Stimulated activated CD4-positive, alpha-beta T cell treated with anti-CD3 and anti-CD28 coated beads, TNF-alpha, amount 100 ng/mL, for 48 hours (primary cell): ENCODE measurements at places on chromosomes 7 and 10.

DNA sequence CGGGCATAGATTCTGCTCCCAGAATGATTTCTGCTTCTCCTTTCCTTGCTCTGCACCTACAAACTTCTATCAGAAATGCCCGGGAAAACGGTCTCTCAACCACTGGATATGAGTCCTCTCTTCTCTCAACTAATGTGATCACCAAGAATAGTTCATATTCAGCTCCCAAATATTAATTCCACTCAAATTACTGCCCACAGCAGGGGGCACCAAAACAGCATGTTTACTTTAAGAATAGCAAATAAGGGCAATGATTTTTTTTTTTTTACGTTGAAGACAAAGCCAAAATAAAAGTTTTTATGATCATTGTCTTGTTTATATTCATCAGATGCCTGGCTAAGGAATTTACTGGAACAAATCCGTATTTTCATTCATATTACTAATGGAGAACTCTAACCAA is 94.9 kb upstream of the PRSS1 start:
- DNase-seq = no peak

DNA sequence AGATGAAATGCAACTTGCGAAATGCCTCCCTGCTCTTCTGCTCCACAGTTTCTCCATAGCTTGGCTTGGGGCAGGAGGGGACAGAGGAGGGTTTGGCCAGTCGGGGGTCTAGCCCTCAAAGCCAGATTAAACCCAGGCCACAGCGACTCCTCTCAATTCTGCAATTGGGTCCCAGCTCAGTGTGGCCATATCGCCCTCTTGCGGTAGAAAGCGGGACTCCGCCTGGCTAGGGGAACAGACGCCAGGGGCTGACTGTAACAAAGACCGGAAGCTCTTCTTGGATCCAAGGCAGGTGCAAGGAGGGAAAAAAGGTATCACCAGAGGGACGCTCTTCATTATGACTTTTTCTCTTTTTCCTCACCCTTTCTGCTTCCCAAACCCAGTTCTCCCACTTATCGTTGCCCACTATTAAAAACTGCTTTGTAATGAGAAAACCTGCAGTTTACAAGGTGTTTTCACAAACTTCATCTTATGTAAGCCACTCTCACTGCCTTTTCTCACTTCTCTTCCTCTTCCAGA is 36.6 kb upstream of the TNPO3 start:
- DNase-seq = peak; percentile 82

DNA sequence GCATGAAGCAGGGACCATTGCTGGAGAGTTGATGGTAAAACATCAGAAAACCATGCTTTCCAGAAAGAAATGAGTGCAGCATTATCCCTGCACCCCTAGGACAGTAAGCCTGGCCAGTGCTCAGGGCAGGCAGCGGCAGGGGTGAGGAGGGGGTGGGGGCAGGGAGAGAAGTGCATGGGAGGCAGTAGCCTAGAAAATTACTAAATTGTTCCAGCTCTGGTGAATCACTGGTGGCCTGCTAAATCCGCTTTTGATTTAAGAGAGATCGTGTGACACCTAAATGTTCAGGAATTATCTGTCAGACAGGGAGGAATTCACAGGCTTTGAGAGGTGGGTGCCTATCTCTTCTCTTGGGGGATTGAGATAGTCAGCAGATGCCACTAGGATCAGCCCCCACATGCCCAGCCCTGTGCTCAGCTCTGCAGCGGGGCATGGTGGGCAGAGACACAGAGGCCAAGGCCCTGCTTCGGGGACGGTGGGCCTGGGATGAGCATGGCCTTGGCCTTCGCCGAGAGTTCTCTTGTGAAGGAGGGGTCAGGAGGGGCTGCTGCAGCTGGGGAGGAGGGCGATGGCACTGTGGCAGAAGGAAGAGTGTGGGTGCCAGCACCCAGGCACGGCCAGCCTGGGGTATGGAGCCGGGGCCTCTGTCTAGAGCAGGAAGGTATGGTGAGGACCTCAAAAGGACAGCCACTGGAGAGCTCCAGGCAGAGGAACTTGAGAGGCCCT is 5.0 kb upstream of the AQP1 start:
- no peak for DNase-seq

GRCh38 chr7:50584793-50585408 is 19.7 kb upstream of the DDC start:
- no peak for DNase-seq

DNA sequence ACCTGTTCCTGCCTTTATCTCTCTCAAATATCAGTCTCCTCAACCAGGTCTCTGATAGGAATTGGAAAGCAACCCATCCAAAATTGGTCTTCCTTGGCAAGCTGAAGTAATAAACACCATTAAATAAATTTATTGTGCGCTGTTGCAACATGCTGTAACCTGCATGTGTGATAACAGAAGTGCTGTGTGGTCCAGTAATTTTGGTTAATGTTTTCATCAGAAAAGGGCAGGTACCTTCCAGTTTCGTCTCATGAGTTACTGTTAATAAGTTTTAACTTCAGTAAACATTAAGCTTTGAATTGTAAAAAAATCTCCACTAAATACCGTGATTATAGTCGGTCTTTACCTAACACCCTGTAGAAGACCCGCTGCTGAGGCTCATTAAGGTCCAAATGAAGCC is 624.7 kb downstream of the TNS3 start:
- DNase-seq = no peak

DNA sequence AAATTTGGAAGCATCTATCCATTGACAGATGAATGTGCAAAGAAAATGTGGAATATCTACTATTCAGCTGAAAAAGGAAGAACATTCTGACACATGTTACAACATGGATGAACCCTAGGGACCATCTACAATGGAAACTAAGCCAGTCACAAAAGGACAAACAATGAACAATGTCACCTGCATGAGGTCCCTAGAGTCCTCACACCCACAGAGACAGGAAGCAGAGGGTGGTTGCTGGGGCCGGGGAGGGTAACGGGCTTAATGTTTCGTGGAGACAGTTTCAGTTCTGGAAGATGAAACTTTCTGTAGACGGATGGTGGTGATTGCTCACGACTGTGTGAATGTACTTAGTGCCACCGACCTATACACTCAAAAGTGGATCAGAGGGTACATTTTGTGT is 282.9 kb downstream of the ADARB2 start:
- DNase-seq = peak; percentile 3

DNA sequence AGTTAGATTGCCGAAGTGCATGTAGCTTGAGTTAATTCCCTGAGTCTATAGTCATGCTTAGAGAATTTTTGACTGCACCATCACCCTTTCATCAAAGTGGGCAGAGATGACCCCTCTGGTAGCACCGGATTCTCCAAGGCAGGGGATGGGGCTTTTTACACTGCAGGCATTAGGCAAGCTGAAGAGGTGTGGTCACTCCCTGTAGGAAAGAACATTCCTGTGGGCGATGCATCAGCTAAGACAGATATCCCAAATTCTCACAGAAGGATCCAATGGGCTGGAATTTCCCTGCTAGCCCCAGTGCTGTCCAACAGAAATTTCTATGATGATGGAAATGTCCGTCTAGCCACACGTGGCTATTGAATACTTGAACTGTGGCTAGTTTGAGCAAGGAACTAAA is 118.2 kb downstream of the ADAM12 start:
- no peak for DNase-seq

- DNase-seq = no peak
These were observed 478.7 kb downstream of the INHBA start for GRCh38 chr7:41224063-41224763.

- no peak for DNase-seq
These were observed 25.0 kb upstream of the ITGB8 start for GRCh38 chr7:20305726-20306125.

GRCh38 chr7:111752022-111752582 is 189.8 kb upstream of the IMMP2L start:
- peak; percentile 39 for DNase-seq

GRCh38 chr7:105837765-105838626 is 38.4 kb downstream of the ATXN7L1 start:
- DNase-seq = no peak

- no peak for DNase-seq
These were observed 23.9 kb downstream of the CUL1 start for GRCh38 chr7:148722340-148723165.

DNA sequence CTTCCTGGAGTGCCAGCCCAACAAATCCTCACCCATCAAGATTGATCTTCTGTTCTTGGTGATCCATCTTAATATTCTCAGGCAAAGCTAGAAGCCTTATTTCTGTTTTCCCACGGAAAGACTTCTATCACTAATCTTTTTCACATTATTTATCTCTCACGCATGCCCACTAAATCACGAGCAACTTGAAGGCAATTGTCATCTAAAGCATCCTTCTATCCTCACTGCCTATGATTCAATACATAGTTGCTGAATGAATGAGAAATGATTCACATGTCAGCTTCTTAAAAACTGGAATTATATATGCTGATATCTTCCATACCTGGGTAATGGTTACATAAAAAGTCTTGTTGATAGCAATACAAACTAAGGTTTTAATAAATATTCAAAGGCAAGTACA is 12.6 kb upstream of the COL1A2 start:
- no peak for DNase-seq

- DNase-seq = no peak
These were observed 590.0 kb upstream of the MKI67 start for GRCh38 chr10:128716181-128716580.

- no peak for DNase-seq
These were observed 312.7 kb upstream of the SP8 start for GRCh38 chr7:21099432-21099831.

GRCh38 chr7:96737545-96738050 is 28.0 kb upstream of the SEM1 start:
- no peak for DNase-seq
